ENCODE measurements at places on chromosomes 4 and X.
A peak's percentile ranks its signal among the peaks of the same experiment; 100 is the strongest.

DNA sequence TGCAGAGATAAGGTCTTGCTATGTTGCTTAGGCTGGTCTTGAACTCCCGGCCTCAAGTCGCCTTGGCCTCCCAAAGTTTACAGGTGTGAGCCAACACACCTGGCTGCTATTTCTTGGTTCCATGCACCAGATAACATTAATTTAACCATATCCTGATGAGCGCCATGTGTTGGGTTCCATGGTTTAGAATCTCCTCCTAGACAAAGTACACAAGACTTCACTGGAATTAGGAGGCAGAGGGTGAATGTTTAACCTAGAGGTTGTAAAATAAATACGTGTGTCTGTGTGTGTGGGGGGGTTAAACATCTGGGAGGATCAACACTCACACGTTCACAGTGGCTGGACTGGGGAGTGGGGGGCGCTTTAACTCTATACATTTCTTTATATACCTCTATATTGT lies 32.4 kb upstream of the SORCS2 start:
- DNase-seq, result no peak

GRCh38 chr4:139641218-139641617 lies 24.4 kb upstream of the MGST2 start:
- no peak for DNase-seq

DNA sequence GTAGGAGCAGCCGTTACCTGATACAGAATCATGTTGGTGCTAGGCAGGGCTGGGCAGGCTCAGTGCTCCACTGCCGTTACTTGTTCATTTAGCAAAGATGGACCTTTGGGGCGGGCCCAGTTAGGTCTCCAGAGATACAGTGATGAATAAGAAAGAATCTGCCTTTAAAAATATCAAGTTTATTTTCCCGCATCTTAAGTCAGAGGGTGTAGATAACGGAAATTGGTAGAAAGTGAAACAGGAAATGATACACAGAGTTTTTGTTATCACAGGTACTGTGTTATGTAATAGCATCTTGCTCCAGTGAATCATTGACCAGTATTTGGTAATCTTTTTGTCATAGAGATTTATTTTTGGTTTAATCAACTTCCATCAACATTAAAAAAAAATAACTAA lies 5.5 kb downstream of the TMEM131L start:
- DNase-seq, result peak; percentile 54

DNA sequence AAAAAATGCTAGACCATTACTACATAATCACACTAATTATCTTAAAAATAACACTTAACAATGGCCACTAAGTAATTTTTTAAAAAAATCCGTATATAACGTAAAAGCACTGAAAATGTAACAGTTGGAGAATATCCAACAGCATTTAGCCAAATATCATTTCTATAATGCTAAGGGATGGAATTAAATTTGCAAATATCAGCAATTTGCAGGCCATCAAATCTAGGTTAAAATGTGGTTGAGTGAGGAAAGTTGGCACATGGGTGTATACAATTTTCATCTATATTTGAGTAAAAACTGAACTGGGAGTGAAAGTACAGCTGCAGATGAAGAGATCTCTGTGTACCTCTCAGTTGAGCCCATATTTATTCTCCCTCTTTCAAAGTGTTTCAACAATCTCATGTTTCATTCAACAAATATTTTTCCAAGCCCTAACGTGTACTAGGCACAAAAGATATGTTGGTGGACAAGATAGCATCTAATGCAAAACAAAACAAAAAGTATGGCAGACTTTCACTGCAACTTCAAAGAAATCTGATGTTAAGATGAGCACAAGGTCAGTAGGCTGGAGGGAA lies 63.0 kb downstream of the MBNL3 start:
- no peak for DNase-seq

DNA sequence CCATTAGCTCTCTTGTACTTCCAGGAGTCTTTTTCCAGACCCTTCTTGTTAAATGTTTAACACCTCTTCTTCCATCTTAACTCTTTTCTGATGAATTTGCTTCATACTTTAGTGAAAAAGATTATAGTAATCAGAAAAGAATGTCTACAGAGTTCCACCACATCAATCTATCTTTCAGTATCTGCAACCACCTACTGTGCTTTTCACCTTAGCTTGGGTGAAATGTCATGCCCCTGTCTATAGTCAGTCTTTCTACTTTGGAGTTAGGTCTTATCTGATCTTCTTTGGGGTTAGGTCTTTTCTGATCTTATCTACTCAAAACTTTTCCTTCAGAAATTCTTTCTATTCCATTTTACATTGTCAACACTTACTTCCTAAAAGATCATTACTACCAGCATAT lies 1310.2 kb downstream of the PCDH7 start:
- no peak for DNase-seq

- DNase-seq, result no peak
Observed at GRCh38 chr4:134470544-134470943, 269.0 kb upstream of the PABPC4L start.

GRCh38 chr4:106316773-106317409 lies 541 bp downstream of the AIMP1 start:
- peak; percentile 16 for DNase-seq

DNA sequence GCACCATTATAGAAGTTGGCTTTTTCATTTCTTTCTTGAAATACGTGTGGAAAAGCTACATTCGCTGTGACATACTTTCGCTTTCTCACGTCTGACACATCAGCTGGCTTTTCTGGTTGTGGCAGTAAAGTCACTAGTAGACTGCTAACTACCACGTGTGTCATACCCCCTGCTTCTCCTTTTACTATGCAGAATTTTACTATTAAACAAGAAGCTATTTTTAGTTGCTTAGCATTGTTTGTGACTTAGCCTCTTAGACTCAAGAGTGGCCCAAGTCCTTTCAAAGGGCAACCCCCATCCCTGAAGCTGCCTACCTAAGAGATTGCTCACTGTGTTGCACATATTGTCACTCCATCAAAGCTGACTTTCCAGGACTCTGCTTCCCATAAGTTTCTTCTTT lies 2.1 kb upstream of the IL2 start:
- no peak for DNase-seq

- peak; percentile 28 for DNase-seq
Observed at GRCh38 chr4:1008840-1009541, 2.4 kb upstream of the FGFRL1 start.

- no peak for DNase-seq
Observed at GRCh38 chr4:88106205-88106604, 52.2 kb downstream of the ABCG2 start.

- DNase-seq, result no peak
Observed at GRCh38 chr4:53943345-53944085, 120.9 kb downstream of the CHIC2 start.

DNA sequence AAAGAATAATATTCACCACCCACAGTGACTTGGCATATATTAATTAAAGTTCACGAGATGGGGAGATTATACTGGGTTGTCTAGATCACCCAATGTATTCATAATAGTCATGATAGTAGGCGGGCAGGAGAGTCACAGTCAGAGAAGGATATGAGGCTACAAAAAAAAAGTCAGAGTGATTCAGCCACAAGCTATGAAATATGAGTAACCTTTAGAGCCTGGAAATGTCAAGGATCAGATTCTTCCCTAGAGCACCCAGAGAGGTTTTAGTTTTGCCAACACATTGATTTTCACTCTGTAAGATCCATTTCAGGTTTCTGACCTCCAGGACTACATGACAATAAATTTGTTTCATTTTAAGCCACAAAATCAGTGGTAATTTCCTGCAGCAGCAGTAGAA lies 501.9 kb downstream of the GABRG1 start:
- no peak for DNase-seq

- DNase-seq, result no peak
Observed at GRCh38 chr4:14138106-14138505, 510.6 kb upstream of the BOD1L1 start.

DNA sequence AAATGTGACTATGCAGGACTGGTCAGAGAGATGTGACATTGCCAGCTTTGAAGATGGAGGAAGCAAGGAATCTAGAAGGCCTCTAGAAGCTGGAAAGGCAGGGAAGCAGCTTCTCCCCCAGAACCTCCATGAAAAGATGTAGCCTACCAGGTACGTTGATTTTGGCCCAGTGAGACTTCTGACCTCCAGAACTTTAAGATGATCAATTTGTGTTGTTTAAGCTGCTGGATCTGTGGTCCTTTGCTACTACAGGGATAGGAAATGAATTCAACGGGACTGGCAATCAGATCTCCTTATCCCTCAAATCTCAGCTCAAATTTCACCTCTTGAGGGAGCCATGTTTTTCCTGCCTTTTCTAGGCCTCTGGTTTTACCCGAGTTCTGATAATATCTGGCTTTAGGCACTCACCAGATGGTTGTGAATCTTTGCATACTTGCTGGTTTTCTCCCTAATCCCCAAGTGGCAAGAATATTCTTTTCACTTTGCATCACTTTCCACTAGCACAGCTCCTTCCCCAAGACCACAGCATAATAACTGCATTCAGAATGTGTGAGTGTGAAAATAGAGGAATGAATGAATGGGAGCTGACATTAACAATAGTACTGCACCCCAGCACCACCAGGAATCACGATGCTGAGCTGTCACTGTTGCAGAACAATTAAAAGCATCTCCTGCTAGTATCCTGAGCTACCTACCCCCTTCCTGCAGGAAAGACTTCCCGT lies 25.5 kb upstream of the TMSB4X start:
- no peak for DNase-seq

- peak; percentile 72 for DNase-seq
Observed at GRCh38 chrX:1587161-1587560, 4.2 kb upstream of the AKAP17A start.

DNA sequence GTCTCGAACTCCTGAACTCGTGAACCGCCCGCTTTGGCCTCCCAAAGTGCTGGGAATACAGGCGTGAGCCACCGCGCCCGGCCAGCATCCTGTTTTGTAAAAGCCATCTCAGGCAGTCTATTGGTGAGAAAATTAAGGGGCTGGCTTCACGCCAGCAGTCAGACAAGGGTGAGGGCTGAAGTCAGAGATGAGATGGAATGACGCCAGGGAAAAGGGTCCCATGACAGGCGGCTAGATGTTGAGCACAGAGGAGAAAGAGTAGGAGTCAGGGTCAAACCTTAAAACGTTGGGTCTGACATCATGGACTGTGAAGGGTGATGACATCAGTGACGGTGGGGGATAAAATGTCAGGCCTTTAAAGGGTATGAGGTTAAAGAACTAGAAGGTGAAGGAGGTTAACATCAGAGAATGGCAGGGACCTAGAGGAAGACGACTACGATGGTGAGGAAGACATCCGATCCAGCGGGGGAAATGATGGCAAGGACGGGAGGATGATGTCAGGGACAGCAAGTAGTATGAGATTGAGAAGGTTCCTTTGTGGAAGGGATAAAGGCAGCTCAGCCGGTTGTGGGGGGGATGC lies 504 bp upstream of the RBM3 start:
- no peak for DNase-seq

DNA sequence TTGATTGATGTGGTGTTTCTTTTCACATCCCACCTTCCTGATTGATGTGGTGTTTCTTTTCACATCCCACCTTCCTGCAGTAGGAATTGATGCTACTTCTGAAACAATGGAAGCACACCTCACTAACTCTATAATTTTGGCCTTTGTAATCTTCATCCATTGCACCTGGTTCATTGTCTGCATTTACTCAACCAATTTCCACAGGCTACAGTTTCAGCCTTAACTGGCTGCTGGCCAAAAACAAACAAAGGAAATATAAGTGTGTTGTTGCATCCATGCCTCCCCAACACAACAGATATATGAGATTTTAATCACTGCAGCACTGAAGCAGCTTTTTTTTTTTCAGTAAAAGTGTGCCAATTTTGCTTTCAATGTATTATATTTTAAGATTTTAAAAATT lies 867.6 kb upstream of the PCDH7 start:
- DNase-seq, result no peak

DNA sequence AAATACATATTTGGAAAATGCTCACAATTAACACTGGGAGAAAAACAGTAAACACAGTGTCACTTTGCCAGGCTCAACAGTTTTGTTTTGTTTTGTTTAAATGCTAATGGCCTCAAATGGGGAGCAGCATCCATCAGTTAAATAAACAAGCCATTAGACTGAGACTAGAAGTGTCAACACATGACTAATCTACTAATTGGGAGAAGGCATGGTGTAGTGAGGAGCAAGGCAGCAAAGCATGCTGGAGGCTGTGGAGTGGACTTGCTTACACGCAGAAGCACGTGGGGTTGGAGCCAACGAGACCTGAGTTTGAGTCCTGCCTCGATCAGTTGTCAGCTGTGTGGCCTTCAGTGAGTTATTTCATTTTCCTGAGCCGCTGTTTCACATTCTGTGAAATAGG lies 29.0 kb downstream of the UTP14A start:
- no peak for DNase-seq
